ENCODE measurements at places on chromosomes 2 and 18. TPM values are rescaled to one million over a fixed set of nuclear protein-coding genes. Genes with fewer than 3 reads are reported as not detected.

SYT4 gene
- not detected for polyA plus RNA-seq

OSBPL1A gene
- 0.25 TPM for polyA plus RNA-seq

SLC38A11 gene
- not detected for polyA plus RNA-seq

CACNB4 gene
- not detected for polyA plus RNA-seq

DNA sequence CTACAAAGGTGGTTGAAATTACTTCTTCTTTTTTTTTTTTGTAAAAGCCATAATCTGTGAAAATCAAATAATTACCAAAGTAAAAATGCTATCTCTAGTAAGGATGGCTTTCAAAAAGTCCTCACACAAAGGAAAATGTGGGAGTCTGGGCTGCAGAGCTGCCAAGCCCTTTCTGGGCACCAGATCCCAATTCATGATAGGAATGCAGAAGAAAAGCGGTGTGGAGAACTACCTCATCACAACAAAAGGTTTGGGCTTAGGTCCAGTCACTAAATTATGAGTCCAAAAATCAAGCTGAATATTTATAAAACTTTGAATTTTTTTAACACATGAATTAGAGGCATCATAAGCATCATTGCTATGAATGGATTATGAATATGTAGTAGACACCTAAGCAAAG lies 30.8 kb upstream of the EPHA4 start:
- no peak for DNase-seq

DNA sequence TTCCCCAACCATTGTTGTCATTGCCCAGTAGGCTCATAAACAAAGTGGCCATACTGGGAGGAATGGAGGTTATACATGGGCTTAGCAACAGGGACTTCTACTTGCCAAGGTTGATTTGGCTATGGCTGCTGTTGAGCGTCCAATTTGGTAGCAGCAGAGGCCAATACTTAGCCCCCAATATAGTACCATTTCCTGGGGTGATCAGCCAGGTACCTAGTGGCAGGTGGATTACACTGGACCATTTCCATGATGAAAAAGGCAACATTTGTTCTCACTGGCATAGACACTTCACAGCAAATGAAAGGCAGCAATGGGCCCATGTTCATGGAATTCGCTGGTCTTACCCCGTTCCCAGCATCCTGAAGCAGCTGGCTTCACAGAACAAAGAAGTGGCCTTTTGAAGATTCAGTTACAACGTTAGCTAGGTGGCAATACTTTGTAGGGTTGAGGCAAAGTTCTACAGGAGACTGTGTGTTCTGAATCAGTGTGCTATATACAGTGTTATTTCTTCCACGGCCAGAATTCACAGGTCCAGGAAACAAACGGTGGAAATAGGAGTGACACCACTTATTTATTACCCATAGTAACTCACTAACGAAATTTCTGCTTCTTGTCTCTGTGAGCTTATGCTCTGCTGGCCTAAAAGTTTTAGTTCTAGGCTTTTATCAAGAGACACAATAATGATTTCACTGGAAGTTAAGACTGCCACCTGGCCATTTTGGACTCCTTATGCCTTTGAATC lies 37.5 kb downstream of the FBXO11 start:
- no peak for DNase-seq

- DNase-seq, result no peak
Observed at GRCh38 chr2:64742678-64743077, 89.0 kb upstream of the SERTAD2 start.

DNA sequence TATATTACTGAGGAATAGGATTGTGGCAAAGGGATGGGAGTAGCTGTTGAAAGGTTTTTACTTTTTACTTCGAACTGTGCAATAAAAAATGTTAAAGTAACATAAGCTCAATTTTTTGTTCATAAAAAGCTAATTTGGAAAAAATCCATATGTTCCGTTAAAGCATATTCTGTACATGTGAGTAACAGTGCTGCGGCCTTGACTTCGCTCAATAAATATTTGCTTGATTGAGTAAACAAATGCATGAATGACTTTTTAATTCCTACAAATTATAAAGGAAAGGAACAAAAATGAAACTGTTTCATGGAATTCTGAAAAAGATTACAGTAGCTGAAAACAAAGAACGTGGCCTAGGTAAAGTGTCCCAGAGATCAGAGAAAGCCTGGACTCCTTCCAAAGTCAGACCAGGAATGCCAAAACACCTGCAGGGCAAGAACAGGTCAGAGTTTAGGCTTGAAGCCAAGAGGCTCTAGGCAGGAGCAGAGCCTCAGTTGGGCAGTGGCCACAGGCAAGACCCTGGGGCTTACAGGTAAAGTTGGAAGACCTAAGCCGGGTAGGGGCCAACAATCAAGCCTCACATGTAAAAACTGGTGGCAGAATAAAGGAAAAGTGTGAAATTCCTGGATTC lies 44.3 kb upstream of the FIGN start:
- no peak for DNase-seq

DNA sequence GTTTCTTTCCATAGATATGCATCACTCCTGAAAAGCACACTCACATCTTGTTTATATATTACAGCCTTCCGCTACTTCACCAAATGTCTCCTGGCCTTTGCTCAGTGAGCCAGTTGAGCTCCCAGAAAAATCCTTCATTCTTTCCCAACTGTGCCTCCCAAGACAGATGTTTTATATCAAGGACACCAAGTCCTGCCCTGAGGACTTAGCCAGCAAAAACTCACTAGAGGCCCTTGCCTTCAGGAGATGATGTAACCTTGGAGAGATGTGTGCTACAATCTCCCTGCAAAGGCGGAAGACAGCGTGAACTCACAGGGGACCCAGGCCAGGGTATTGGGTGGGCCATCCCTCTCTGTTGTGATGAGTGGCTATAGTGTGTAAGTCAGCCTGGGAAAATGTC lies 86.1 kb upstream of the CTAGE1 start:
- DNase-seq, result no peak

- no peak for DNase-seq
Observed at GRCh38 chr2:224781400-224781799, 65.2 kb upstream of the CCDC195 start.

- DNase-seq, result no peak
Observed at GRCh38 chr2:206832873-206833272, 67.5 kb downstream of the FASTKD2 start.

DNA sequence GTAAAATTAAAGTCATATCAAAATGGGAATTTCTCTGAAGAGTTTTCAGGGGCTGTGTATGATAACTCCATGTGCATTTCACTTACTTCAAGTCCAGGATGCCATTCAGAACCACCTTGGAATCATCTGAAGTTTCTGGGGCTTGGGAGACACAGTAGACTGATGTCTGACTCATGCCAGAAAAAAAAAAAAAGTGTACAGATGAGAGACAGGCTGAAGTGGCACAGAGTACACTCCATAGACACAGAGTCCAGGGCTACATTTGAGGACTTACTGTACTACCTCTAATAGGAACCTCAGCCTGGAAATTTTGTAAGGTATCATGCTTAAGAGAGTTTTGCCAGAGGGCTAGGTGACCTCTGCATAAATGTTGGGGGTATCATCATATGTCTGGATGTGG lies 92.0 kb downstream of the SS18 start:
- DNase-seq, result no peak

Measured in immature natural killer cell (primary cell).